ENCODE measurements at places on chromosomes 6 and 20.

GRCh38 chr6:166825553-166826145 lies 130.7 kb downstream of the RNASET2 start:
- peak; percentile 59 for DNase-seq

- no peak for DNase-seq
These were observed 223.9 kb downstream of the ERMARD start for GRCh38 chr6:169975286-169975685.

DNA sequence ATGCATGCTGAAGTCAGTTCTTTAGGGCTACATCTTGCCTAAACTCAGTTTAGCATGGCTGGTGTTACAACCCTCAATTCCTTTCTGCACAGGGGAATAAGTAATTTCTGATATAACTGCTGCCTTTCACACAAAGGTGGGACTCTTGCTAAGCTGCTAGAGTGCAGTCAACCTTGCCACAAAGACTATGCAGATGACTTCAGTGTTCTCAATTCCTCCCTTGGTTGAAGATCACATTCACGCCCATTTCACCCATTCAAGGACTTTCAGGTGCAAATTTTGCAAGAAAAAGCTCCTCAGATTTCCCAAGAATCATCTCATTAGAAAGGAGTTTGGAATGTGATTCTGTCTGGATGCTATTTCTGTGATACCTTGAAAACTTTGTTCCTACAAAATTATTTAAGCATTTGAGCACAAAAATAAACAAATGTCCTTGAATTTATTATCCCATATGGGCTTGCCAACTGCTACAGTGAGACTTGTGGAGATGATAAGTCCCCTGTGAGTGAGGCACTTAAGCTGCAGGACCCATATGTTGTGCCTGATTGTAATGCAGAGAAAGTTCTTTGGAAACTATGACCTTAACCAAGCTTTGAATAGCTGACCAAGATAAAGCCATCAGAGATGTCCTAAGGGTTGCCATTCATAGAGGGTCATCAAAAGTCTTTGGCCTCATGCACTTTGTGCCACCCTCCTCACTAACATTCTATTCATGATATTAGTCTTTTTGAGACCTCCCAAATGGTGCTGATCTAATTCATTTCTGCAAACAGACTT lies 111.8 kb downstream of the PLCB4 start:
- no peak for DNase-seq

DNA sequence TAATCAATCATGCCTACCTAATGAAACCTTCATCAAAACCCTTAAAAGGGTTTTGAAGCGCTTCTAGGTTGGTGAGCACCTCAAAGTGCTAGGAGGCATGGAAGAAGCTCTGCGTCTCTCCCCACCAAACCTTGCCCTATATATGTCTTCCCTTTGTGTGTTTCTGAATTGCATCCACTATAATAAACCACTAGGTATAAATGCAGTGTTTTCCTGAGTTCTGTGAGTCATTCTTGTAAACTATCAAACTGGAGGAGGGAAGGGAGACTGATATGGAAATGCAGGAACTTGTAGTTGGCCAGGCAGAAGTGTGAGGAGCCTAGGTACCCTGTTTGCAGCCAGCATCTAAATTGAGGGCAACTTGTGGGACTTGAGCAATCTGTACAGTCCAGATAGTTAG lies 698.8 kb downstream of the DOK5 start:
- DNase-seq: no peak

DNA sequence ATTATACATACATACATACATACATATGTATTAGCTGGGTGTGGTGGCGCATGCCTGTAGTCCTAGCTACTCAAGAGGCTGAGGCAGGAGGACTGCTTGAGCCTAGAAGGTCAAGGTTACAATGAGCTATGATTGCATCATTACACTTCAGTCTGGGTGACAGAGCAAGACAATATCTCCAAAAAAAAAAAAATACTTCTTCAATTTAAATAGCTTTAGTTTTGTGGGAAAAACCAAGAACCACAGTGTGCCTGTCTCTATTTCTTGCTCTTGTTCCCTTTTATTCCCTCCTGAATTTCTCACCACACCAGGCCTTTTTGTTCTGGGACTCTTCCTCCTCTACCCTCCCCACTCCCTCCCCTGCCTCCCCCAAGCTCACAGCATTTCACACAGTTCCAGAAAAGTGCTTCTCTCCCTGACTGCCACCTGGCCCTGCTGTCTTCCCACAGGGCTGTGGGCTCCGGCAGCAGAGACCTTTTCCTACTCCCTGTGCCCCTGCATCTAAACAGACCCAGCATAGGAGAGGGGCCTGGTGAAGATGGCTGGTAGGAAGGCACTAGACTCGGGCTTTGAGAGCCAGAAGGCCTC lies 1.3 kb downstream of the C20orf203 start:
- DNase-seq: no peak

DNA sequence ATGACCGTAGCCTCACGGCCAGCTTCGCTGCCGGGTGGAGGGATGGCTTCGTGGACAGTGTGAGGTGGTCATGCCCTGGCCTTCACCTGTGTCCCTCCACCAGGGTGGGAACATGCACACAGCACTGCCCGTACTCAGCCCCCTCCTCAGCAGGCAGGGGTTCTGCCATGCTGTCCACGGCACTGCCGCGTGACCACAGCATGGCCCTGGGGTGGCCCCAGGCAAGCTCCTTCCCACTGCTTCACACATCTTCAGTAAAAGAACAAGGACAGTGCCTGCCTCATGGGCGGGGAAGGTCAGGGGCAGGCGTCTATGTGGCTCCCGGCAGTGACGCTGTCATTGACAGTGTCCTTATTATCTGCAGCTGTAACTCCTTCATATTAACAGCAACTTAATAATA lies 205.9 kb downstream of the TAF4 start:
- no peak for DNase-seq

GRCh38 chr20:25469558-25469957 lies 62.1 kb downstream of the GINS1 start:
- no peak for DNase-seq

GRCh38 chr6:33857093-33857931 lies 53.5 kb upstream of the MLN start:
- DNase-seq: no peak

- DNase-seq: no peak
These were observed 82.4 kb upstream of the TGM3 start for GRCh38 chr20:2213401-2213800.

GRCh38 chr6:113359155-113360140 lies 497.7 kb upstream of the MARCKS start:
- DNase-seq: peak; percentile 68

DNA sequence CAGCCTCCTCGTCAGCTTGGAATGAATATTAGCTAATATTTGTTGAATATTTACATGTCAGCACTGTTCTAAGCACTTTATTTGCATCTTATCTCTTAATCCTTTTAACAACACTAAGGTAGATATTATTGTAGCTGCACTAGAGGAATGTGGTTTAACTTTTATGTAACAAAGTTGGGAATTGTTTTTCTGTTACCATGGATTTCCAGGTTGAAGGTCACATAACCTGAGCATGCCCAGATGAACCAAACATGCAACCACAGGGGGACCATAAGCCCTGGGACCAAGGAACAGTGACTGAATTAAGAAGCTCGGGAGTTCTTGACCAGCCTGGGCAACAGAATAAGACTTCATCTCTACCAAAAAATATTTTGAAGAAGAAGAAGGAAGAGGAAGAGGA lies 29.1 kb upstream of the YWHAB start:
- DNase-seq: no peak

- peak; percentile 84 for DNase-seq
These were observed 4.9 kb downstream of the VEGFA start for GRCh38 chr6:43774776-43775534.

- peak; percentile 73 for DNase-seq
These were observed 85.7 kb upstream of the CDH4 start for GRCh38 chr20:61166324-61166723.

- DNase-seq: no peak
These were observed 81.1 kb downstream of the PLCG1 start for GRCh38 chr20:41218466-41218865.

- DNase-seq: peak; percentile 8
These were observed 103.1 kb upstream of the SMLR1 start for GRCh38 chr6:130724089-130724488.

- no peak for DNase-seq
These were observed 51.0 kb downstream of the ANKS1A start for GRCh38 chr6:34940030-34940434.

DNA sequence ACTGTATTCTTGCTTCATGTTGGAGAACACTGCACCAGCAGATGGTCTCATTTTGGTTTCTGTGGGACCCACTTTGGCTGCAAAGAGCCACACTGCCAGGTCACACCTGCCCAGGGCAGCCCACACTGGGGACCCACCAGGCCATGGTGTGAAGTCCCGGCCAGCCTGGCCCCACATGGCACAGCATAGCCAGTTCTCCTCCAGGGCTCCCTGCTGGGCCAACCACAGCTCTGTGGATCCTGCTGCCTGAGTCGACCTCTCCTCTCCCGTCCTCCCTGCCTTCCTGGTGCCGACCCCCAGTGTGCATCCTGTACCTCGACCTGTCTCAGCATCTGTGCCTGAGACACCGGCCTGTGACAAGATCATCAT lies 3.0 kb downstream of the ARFRP1 start:
- DNase-seq: no peak

- peak; percentile 91 for DNase-seq
These were observed 526.7 kb upstream of the ADGRB3 start for GRCh38 chr6:68108233-68108835.

DNA sequence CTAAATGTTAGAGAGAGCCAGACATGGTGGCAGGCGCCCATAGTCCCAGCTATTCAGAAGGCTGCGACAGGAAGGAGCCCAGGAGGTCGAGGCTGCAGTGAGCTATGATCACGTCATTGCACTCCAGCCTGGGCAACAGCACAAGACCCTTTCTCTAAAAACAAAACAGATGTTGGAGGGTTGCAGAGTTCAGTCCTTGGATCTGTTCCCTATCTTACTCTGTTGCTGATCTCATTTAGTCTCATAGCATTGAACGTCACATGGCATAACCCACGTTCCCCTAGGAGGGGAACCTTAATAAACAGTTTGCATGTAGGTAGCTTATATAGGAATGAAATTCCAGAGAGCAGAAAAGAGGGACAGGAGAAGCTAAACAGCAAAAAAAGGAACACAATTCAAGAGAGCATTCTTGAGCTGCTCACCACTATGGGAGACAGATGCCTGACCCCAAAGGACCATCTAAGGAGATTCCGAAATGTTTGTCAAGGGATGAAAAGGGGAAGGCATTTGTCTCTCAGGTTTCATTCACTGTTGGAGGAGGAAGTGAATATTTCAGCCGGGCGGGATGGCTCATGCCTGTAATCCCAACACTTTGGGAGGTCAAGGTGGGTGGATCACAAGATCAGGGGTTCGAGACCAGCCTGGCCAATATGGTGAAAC lies 54.6 kb upstream of the PIM1 start:
- DNase-seq: no peak

GRCh38 chr6:10237298-10238038 lies 177.4 kb downstream of the TFAP2A start:
- DNase-seq: no peak

- no peak for DNase-seq
These were observed 262.9 kb upstream of the BTBD3 start for GRCh38 chr20:11654766-11655165.

DNA sequence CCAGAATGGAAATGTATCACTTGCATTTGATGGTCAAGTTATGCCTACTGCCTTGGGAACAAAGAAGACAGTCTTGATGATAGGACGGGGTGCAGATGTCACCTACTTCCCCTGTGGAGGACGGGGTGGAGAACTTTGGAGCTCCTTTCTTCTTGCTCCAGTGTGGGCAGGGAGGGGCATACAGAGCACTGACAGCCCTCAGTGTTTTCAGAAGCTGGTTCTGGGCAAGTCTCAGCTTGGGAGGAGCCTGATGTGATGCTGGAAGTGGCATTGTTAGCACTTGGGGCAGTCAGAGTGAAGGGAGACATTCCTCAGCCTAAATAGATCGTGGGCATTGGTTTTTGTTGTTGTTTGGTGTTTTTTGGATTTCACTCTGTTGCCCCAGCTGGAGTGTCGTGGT lies 59.7 kb downstream of the SYNJ2 start:
- peak; percentile 49 for DNase-seq

- DNase-seq: peak; percentile 12
These were observed 187.2 kb downstream of the CDH4 start for GRCh38 chr20:61439251-61439650.

DNA sequence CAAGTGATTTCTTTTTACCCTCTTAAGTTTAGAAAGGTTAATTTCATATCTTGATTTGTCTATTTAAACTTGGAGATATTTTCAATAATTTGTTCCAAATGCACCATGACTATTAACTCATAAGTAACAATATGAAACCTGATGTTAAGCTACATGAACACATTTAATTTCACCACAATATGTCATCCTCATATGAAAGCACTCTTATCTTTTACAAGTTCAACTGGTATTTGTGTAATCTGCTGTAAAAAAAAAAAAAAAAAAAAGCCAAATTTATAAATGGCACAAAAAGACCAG lies 110.4 kb downstream of the HFE start:
- no peak for DNase-seq

DNA sequence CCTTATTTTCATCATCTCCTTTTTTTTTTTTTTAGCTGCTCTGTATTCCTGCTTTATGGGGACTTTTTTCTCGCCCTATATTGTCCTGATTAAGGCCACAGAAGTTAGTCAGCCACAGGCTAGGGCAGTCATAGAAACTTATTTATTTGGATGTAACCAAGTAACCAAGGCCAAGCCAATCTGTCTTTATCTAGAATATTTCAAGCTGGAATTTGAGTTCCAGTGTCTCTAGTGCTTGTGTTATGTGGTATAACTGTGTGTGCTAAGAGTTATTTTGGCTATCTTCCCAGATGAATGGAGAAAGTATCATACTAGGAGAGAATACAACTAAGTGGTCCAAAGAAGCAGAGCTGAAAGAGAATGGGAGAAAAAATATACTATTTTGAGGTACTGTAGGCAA lies 751.5 kb downstream of the CBLN4 start:
- peak; percentile 62 for DNase-seq

GRCh38 chr6:168416531-168416930 lies 24.5 kb upstream of the SMOC2 start:
- no peak for DNase-seq

DNA sequence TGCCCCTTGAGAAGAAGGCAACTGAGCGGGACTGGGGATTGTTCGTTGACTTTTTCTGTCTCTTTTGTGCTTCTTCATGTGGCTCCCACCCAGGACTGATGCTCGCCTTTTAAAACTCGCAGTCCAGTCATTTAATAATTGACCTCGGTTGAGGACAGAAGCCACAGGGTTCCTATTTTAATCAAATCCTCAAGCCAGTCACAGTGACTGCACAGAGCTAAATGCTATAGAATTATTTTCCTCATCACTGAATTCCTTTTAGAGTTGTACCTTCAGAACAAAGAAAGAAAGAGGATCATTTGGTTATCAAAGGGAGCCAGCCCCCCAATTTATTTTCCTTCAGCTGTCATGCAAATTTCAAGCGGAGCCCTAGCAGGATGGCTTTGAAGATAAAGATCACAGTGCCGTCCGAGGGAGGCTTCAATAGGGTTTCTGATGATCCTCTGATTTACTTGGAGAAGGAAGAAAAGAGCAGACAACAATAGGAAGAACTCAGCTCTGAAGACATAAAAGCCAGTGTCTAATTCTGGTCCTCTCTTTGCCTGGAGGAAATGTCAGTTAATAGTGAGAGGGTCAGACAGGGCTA lies 186.6 kb downstream of the DOK5 start:
- DNase-seq: no peak

- no peak for DNase-seq
These were observed 123.6 kb upstream of the LRFN2 start for GRCh38 chr6:40710626-40711330.

GRCh38 chr20:39090906-39091305 lies 128.8 kb downstream of the DHX35 start:
- DNase-seq: no peak

- DNase-seq: no peak
These were observed 71.1 kb downstream of the BFSP1 start for GRCh38 chr20:17460119-17460518.
